Tibial artery (tissue), 4 donors: ENCODE measurements at places on chromosomes 5 and 9.

- no peak for DNase-seq
Observed at GRCh38 chr9:101671567-101671966, 66.9 kb downstream of the GRIN3A start.

GRCh38 chr9:87478226-87478992 lies 19.3 kb upstream of the DAPK1 start:
- no peak for DNase-seq

- no peak for DNase-seq
Observed at GRCh38 chr9:35193762-35194161, 32.0 kb downstream of the UNC13B start.

DNA sequence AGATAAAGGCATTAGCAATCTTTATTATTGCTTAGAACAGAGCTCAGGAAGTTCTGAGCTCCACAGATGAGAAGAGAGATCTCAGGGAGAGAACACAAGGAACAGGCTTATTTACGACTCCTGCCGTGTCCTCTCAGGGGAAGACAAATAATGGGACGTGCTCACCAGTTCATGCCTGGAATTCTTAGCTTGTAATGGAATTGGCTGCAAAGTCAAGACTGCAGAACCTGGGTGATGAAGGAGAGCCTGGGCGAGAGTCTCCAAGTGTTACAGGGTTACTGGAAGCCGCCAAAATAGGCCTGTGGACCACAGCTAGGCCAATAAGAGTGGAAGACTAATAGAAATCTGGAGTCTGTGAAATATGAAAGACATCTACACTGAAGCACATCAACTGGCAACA lies 174.5 kb upstream of the ADAMTSL1 start:
- DNase-seq: no peak

DNA sequence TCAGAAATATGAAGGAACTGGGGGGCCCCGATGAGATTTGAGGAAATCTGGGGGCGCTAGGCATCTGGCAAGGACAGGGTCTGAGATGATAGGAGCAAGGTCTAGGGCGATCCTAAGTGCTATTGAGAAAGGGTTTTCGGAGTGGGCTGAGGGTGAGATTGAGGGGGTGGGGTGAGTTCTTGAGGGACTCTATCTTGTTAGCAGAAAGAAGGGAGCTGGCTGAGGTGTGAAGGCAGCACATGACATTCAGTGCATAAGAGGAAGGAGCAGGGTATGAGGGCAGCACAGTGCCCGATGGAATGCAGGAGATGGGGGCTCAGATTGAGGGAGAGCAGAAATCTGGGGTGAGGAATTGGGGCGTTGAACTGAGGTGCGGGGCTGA lies 640 bp downstream of the TRIM32 start:
- DNase-seq: no peak

DNA sequence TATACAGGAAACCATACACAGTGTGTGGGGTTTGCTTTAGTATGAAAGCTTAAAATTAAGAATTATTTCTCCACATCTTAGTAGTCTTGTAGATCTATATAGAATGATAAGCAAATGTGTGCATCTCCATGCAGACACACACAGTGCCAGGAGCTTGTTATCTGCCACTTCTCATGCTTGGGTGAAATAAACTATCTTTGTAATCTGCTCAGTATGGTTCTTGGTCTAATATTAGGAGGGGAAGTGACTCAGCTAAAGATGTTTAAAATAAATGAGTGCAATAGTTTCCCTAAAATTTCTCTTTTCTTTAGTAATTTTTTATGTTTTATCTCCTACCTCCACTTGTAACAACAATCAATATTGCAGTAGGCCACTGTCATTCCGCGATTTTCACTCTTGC lies 689.6 kb downstream of the TAF11L14 start:
- DNase-seq: no peak

DNA sequence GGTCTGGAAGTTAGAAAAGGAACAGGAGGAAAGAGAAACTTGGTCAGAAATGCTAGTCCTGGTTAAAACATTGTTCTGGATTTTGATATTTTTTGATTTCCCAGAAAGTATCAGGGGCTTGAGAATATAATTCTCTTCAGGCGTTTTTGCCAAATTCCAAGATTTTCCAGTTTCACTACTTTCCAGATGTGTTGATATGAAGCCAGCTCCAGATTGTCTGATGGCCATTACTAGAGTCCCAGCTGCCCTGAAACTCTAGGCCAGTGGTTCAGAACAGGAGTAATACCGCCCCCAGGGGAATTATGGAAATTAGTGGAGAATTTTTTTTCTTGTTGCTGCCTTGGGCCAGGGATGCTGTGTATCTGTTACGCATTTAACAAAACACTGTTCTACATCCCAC lies 88.6 kb downstream of the KCNN2 start:
- no peak for DNase-seq

- peak; percentile 99 for DNase-seq
Observed at GRCh38 chr9:70601000-70601951, 186.8 kb upstream of the KLF9 start.

DNA sequence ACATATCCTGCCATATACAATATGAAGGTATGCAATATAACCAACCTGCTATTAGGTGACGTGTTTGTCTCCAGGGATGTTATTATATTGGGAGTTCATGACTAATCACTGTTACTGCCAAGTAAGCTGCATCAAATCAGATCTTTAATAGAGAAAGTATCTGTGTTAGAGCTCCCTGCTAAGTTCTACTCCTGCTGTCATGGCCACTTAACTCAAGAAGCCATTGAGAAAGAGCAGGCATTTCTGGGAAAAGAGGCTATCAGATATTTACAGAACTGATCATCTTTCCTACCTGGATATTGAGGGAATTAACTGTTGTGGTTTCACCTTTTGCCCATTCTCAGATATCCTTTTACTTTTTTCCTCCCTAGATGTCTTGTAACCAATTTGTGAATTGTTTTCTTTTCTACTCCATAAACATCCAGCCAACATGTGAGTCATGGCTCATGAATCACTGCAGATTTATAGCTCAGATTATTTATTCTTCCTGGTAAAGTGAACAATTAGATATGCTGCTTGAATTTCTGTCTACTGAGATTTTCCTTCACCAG lies 634.8 kb upstream of the FAM174A start:
- DNase-seq: no peak

- DNase-seq: no peak
Observed at GRCh38 chr5:76714751-76715485, 1.0 kb upstream of the F2R start.

GRCh38 chr9:126248680-126249079 lies 77.9 kb upstream of the MVB12B start:
- no peak for DNase-seq

- no peak for DNase-seq
Observed at GRCh38 chr5:54309276-54309675, 1.1 kb downstream of the ARL15 start.
